ENCODE measurements at places on chromosomes 5 and 9. TPM values are rescaled to one million over a fixed set of nuclear protein-coding genes. Genes with fewer than 3 reads are reported as not detected.

- H3K36me3 ChIP-seq = no peaks in the 10 kb centered on the region
- H3K27ac ChIP-seq = no peak overlapping the region
- no peaks in the 10 kb centered on the region for H3K27me3 ChIP-seq
- no peak overlapping the region for H3K4me3 ChIP-seq
- no peak for DNase-seq
- no peaks in the 10 kb centered on the region for H3K4me1 ChIP-seq
These were observed 13.6 kb downstream of the CMBL start for GRCh38 chr5:10293907-10294662.

DNA sequence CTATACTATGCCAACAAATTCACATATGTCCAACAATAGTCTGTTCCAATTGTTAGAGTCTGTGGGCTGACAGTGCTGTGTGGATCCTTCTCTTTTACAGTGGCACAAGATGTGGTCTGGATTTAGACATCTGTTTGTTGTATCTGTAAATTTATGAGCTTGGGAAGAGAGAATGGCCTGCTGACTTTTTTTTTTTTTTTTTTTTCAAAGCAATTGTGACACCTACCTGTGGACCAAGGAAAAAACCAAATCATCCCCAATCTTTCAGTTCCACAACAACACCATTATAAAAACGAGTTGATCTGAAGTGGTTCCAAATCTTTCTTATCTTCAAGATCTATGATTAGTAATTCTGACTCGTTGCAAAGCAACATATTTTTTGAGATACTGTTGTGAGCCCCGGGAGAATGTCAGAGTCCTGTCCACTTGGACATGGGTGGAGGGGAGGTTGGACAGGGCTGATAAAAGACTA lies 4.9 kb downstream of the IRX2 start:
- H3K27ac ChIP-seq = no peak overlapping the region
- peaks cover 85% of the 10 kb centered on the region for H3K27me3 ChIP-seq
- no peak for DNase-seq
- H3K4me1 ChIP-seq = no peaks in the 10 kb centered on the region
- H3K36me3 ChIP-seq = no peaks in the 10 kb centered on the region

- H3K4me3 ChIP-seq = no peak overlapping the region
- H3K27me3 ChIP-seq = peaks cover 6% of the 10 kb centered on the region
- no peaks in the 10 kb centered on the region for H3K36me3 ChIP-seq
- no peaks in the 10 kb centered on the region for H3K4me1 ChIP-seq
- no peak for DNase-seq
- H3K27ac ChIP-seq = no peak overlapping the region
These were observed 64.9 kb upstream of the FANCC start for GRCh38 chr9:95382433-95382832.

GRCh38 chr5:131528682-131529081 lies 106.3 kb downstream of the RAPGEF6 start:
- no peak overlapping the region for H3K4me3 ChIP-seq

DNA sequence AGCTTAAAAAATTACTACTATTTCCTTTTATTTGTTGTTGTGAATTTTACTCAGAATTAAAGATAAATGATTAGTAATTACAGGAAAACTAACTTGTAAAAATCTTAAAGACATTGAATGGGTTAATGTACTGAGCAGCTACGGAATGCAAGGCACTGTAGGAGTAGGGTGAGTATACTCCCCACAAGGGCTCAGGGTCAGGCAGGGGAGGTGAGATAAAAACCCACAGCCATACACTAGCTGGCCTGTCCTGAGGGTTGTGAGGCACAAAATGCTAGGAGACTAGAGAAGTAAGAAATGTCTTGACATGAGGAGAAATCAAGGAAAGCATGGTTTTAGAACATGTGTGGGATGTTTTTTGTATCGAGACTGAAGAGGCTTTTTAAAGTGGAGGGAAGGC lies 13.4 kb downstream of the ZBED3 start:
- H3K36me3 ChIP-seq = peaks cover 1% of the 10 kb centered on the region
- H3K4me1 ChIP-seq = peaks cover 5% of the 10 kb centered on the region
- H3K27ac ChIP-seq = no peak overlapping the region
- no peaks in the 10 kb centered on the region for H3K27me3 ChIP-seq
- no peak overlapping the region for H3K4me3 ChIP-seq
- DNase-seq = no peak

DNA sequence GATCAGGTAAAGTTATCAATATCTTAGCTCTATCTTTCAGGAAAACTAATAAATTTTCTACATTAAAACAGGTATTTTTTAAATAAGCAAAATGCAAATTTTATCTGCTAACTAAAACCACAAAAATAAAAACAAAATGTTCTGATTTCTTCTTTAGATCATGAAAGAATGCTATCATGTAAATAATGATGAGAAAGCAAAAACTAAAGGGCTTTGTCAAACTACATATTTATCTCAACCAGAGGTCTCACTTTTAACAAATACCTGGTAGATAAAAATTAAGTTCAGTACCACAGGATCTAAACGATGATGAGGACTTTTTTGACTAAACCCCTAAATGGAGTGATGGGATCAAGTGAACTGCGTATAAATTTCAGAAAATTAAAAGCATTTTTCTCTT lies 50.5 kb downstream of the MLANA start:
- H3K4me3 ChIP-seq = no peak overlapping the region
- H3K36me3 ChIP-seq = no peaks in the 10 kb centered on the region
- no peaks in the 10 kb centered on the region for H3K4me1 ChIP-seq
- H3K27me3 ChIP-seq = no peaks in the 10 kb centered on the region
- no peak overlapping the region for H3K27ac ChIP-seq

- no peak overlapping the region for H3K4me3 ChIP-seq
- no peak for DNase-seq
- no peaks in the 10 kb centered on the region for H3K27me3 ChIP-seq
These were observed 15.4 kb downstream of the FAM174A start for GRCh38 chr5:100550531-100551051.

- no peaks in the 10 kb centered on the region for H3K27me3 ChIP-seq
- H3K27ac ChIP-seq = no peak overlapping the region
- peak; percentile 46 for DNase-seq
- H3K4me1 ChIP-seq = peaks cover 8% of the 10 kb centered on the region
- no peaks in the 10 kb centered on the region for H3K36me3 ChIP-seq
These were observed 431.0 kb upstream of the MEF2C start for GRCh38 chr5:89313804-89314588.

DNA sequence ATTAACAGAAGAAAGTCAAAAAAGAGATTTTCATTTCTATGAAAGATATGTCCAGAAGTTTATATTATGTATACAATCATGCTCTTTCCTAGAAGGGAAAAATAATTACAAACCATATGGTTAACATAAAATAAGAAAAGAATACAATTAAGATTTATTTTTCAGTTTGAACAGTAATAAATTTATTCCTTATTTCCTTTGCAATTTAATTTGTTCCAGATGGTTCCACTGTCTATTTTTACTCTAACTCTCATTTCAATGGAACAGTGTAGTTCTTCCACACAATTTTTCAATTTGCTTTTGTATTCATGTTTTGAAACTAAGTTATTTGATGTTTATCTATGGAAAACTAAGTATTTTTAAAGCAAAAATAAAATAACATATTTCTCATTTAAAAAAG lies 1026.3 kb downstream of the TAF11L14 start:
- H3K36me3 ChIP-seq = no peaks in the 10 kb centered on the region
- no peak overlapping the region for H3K4me3 ChIP-seq
- H3K27ac ChIP-seq = no peak overlapping the region
- DNase-seq = no peak
- no peaks in the 10 kb centered on the region for H3K4me1 ChIP-seq

DNA sequence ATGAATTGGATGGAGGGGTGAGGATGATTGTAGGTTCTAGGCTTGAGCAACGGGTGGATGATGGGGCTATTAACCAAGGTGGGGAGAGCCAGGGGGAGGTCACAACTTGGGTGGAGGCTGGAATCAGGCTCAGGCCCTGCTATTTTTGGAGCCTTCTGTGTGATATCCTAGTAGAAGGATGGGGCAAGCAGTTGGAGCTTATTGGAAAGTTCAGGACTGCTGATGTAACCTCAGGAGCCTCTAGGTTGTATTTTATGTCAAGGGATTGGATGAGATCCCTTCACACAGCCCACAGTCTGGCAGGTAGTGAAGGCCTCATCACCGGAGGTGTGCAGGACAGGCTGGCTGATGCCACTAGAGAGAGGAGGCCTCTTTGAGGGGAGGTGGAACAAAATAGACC lies 11.2 kb upstream of the RPS14 start:
- H3K4me3 ChIP-seq = no peak overlapping the region
- H3K36me3 ChIP-seq = no peaks in the 10 kb centered on the region
- no peaks in the 10 kb centered on the region for H3K27me3 ChIP-seq
- DNase-seq = no peak
- H3K27ac ChIP-seq = no peak overlapping the region

GRCh38 chr9:33147416-33148169 lies 19.5 kb downstream of the B4GALT1 start:
- H3K4me3 ChIP-seq = no peak overlapping the region
- no peaks in the 10 kb centered on the region for H3K36me3 ChIP-seq
- DNase-seq = no peak
- H3K27ac ChIP-seq = no peak overlapping the region

- no peak overlapping the region for H3K27ac ChIP-seq
- no peaks in the 10 kb centered on the region for H3K36me3 ChIP-seq
- H3K4me3 ChIP-seq = no peak overlapping the region
- no peaks in the 10 kb centered on the region for H3K4me1 ChIP-seq
- DNase-seq = no peak
- no peaks in the 10 kb centered on the region for H3K27me3 ChIP-seq
These were observed 724.9 kb upstream of the EDIL3 start for GRCh38 chr5:85109616-85110015.

GRCh38 chr9:77764894-77765780 lies 117.0 kb upstream of the GNA14 start:
- no peak for DNase-seq
- H3K27me3 ChIP-seq = no peaks in the 10 kb centered on the region
- H3K4me1 ChIP-seq = peaks cover 12% of the 10 kb centered on the region
- no peak overlapping the region for H3K27ac ChIP-seq
- peaks cover 31% of the 10 kb centered on the region for H3K36me3 ChIP-seq

DNA sequence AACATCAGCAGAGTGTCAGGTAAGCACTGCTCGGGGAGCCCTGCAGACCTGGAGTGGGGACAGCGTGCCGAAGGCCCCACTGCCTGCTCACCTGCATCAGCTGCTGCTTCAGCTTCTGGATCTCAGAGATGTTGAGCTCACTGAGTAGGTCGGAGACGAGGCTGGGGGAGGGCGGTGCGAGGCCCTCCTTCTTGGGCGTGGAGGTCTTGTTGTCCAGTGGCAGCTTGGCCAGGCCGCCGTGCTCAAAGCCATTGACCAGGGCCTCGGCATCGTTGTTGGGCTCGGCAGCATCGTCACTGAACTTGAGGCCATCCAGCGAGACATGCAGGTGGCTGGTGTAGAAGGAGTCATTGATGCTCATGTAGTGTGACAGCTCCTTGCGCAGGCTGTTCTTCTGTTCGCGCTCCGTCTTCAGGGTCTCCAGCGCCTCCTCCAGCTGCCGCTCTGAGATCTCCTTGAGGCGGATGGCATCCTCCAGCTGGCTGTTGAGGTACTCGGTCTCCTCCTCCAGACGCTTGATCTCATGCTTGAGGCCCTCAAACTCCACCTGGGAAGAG lies 44.3 kb downstream of the BICD2 start:
- H3K4me1 ChIP-seq = peaks cover 15% of the 10 kb centered on the region
- no peak overlapping the region for H3K27ac ChIP-seq
- peaks cover 88% of the 10 kb centered on the region for H3K36me3 ChIP-seq
- H3K27me3 ChIP-seq = no peaks in the 10 kb centered on the region
- no peak overlapping the region for H3K4me3 ChIP-seq

DNA sequence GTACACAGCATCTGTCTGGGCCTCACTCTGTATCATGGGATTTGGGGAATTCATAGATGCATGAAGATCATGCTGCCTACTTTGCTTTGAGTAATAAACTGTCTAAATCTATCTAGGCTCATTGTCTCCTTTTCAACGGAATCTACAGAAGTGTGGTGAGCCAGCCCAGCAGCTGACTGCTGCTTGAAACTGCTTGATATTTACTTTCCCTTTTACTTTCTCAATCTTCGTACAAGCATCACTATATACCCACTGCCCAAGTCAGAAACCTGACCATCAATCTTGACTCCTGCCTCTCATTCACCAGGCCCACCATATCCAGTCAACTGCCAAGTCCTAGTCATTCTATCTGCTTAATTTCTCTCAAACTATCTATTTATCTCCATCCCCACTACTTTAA lies 142.9 kb downstream of the NR2F1-AS1 start:
- no peaks in the 10 kb centered on the region for H3K36me3 ChIP-seq
- no peaks in the 10 kb centered on the region for H3K4me1 ChIP-seq
- no peak overlapping the region for H3K27ac ChIP-seq

GRCh38 chr5:42767491-42768105 lies 11.0 kb downstream of the CCDC152 start:
- no peak overlapping the region for H3K27ac ChIP-seq
- peak; percentile 6 for DNase-seq
- H3K4me1 ChIP-seq = no peaks in the 10 kb centered on the region
- no peak overlapping the region for H3K4me3 ChIP-seq

GRCh38 chr9:90637626-90638025 lies 5.0 kb downstream of the DIRAS2 start:
- no peaks in the 10 kb centered on the region for H3K36me3 ChIP-seq
- no peak overlapping the region for H3K4me3 ChIP-seq
- H3K27me3 ChIP-seq = peaks cover 32% of the 10 kb centered on the region
- H3K4me1 ChIP-seq = peaks cover 4% of the 10 kb centered on the region
- no peak overlapping the region for H3K27ac ChIP-seq

GRCh38 chr9:3045153-3045552 lies 201.3 kb upstream of the PUM3 start:
- no peaks in the 10 kb centered on the region for H3K27me3 ChIP-seq
- no peak overlapping the region for H3K27ac ChIP-seq
- no peaks in the 10 kb centered on the region for H3K4me1 ChIP-seq
- no peak for DNase-seq
- no peaks in the 10 kb centered on the region for H3K36me3 ChIP-seq

DNA sequence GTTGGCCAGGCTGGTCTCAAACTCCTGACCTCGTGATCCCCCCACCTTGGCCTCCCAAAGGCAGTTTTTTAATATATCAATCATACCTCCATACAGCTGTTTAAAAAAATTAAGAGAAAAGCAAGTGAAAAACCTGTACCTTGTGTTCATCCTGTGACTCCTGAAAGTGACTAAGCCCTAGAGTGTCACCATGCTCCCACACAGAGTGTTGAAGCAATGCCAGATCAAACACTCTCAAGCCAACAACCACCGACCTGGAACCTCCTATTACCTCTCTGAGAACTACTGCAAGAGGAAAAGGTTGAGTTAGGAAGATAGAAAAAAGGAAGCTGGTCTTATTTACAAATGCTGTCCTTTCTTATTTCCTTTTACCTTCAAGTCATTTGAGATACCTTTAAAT lies 123.5 kb downstream of the RASEF start:
- H3K4me3 ChIP-seq = no peak overlapping the region
- H3K27me3 ChIP-seq = no peaks in the 10 kb centered on the region
- no peak overlapping the region for H3K27ac ChIP-seq
- no peaks in the 10 kb centered on the region for H3K36me3 ChIP-seq

Gene SEMA6A
- 0.16 TPM for polyA plus RNA-seq

Gene ADAMTS19
- not detected for polyA plus RNA-seq

Gene SLC12A7
- polyA plus RNA-seq = 12.5 TPM

Gene MEF2C
- polyA plus RNA-seq = 89.3 TPM

Gene ZNF879
- polyA plus RNA-seq = 1.4 TPM

Gene GRXCR2
- polyA plus RNA-seq = not detected

Gene RMRP
- polyA plus RNA-seq = 13.3 TPM

Gene IL4
- not detected for polyA plus RNA-seq

Gene SH3PXD2B
- polyA plus RNA-seq = 0.31 TPM

Gene HTR4
- polyA plus RNA-seq = not detected

Gene OGN
- not detected for polyA plus RNA-seq
